ENCODE measurements at places on chromosomes 12 and 14. TPM values are rescaled to one million over a fixed set of nuclear protein-coding genes. Genes with fewer than 3 reads are reported as not detected.

Gene ASB2
- total RNA-seq, result not detected

Gene RND1
- 3.4 TPM for total RNA-seq

Gene ZFYVE26
- 8.1 TPM for total RNA-seq

Gene ERH
- 103 TPM for total RNA-seq

Gene CCDC197
- total RNA-seq, result not detected

Gene SOAT2
- not detected for total RNA-seq

Gene SLC7A7
- total RNA-seq, result 9.1 TPM

Gene IPO8
- total RNA-seq, result 17.5 TPM

Gene KDM2B
- 25.0 TPM for total RNA-seq

Data from epithelial cell of alveolus of lung (primary cell).